ENCODE measurements at places on chromosomes 7 and 10. TPM values are rescaled to one million over a fixed set of nuclear protein-coding genes. Genes with fewer than 3 reads are reported as not detected.

GRCh38 chr10:13733071-13733470 lies 146.3 kb downstream of the PRPF18 start:
- no peak for DNase-seq

The NUDT5 gene
- total RNA-seq, result 64.1 TPM

- DNase-seq, result no peak
Measured at GRCh38 chr7:46108272-46108671, 187.2 kb upstream of the IGFBP3 start.

DNA sequence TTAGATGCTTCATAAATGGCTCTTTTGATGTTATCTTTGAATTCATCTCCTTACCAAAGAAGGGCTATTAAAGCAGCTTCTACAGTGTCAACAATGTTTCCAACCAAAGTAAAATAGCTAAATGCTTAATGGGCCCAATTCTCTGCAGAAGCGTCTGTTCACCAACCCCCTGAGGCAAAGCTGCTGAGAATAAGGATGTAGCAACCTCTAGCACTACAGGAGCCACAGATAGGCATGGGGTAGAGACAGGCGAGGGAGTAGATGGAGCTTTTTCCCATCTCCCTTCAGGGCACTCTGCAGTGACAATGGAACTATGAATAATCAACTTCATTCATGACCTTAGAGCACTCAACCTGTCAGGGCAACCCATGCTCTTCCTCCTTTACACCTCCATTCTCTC lies 134.1 kb downstream of the FZD1 start:
- DNase-seq, result no peak
